Activated CD8-positive, alpha-beta T cell treated with anti-CD3 and anti-CD28 coated beads for 36 hours (primary cell): ENCODE measurements at places on chromosomes 7 and 10. TPM values are rescaled to one million over a fixed set of nuclear protein-coding genes. Genes with fewer than 3 reads are reported as not detected.

DNA sequence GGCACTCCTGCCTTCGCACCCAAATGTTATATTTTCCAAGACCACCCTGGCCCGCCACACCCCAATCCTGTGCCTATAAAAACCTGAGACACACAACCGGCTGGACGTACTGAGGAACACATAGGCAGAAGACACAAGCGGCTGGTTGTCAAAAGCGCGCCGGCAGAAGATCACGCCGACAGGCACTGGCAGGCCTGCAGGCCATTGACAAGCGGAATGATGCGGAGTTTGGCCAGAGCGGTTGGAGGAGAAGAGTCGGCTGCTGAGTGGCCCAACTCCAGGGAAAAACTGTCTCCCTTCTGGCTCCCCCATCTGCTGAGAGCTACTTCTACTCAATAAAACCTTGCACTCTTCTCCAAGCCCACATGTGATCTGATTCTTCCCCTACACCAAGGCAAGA is 39.7 kb upstream of the SAMD8 start:
- DNase-seq: no peak

- DNase-seq: peak; percentile 85
Observed at GRCh38 chr7:1961701-1962276, 271.0 kb downstream of the MAD1L1 start.

DNA sequence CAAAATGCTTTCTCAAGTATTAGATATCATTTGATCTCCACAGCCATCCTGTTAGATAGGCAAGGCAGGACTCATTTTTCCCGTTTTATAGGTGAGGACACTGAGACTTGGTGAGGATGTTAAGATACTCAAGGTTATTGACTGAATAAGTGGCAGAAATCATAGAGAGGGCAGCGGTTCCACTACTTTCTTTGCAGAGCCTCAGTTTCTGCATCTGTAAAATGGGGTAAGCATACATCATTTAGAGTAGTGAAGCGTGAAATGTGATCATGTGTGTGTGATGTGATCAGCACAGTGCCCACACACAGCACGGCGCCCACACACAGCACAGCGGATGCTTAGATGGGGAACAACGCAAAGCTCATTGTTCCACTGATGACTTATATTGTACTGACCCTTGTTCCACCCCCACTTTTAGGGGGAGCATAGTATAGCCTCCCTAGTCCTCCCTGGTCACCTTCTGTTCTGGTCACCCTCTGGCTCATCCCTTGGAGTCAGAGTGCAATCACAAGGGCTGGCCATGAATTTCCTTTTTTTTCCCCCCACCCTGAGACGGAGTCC is 10.5 kb downstream of the UBTD1 start:
- DNase-seq: no peak

DNA sequence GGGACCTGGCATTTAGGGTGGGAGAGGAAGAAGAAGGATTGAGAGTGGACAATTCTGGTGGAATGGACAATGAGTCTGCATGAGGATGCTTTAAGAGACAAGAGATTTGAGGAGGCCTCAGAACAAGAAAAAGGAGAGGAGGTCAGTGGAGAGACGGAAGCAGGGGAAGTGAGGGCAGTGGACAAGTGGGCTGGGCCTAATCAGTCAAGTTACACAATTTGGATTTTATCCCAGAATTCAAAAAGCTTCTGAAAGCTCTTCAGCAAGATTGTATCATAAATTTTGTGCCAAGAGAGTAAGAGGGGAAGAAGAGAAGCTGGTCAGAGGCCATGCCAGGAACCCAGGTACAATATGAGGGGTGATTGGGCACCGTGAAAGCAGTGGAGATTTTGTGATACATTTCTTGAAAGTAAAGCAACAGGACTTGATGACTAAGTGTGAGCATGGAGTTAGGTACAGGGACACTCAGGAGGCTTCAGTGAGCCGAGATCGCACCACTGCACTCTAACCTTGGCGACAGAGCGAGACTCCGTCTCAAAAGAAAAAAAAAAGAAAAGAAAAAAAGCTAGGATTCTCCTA is 19.3 kb upstream of the TSPAN13 start:
- no peak for DNase-seq

Gene FGFBP3
- 2.2 TPM for total RNA-seq

Gene KLF14
- not detected for total RNA-seq
